ENCODE measurements at places on chromosomes 3 and 15.

DNA sequence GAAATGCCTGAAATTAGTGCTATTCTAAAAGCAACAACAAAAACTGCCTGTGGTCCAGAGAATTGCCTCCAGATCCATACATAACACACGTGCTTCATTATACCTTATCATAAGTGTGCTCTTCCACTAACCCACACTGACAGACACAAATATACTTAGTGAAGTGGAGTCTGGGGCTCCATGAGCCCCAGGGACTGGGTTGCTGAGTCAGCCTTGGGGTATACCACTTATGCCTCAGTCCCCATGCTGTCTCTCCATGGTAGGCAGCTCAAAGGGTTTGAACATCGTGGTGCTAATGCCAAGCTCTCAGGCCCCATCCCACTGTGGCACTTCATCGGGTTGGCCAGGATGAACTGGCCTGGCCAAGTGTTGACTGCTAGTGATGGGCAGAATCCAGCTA is 10.8 kb downstream of the ZDHHC3 start:
- no peak for DNase-seq

DNA sequence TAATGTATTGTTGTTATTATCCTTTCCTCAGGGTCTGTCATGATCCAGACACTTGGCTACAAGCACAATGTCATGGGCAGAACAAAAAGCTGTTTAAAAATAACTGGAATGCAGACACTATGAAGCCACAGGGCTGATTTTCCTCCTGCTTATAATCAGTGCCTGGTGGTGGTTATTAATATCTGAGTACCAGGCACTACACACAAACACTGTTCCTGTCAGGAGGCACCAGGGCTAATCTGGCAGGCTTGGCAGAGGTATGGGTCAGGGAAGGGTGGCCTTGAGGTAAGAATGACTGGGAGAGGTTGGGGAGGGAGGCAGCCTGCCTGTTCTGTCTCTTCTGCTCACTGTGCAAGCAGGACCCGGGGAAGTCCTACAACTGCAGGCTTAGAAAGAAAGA is 67.2 kb downstream of the WDR76 start:
- DNase-seq, result no peak

- no peak for DNase-seq
Observed at GRCh38 chr3:31472479-31473390, 60.0 kb upstream of the STT3B start.

DNA sequence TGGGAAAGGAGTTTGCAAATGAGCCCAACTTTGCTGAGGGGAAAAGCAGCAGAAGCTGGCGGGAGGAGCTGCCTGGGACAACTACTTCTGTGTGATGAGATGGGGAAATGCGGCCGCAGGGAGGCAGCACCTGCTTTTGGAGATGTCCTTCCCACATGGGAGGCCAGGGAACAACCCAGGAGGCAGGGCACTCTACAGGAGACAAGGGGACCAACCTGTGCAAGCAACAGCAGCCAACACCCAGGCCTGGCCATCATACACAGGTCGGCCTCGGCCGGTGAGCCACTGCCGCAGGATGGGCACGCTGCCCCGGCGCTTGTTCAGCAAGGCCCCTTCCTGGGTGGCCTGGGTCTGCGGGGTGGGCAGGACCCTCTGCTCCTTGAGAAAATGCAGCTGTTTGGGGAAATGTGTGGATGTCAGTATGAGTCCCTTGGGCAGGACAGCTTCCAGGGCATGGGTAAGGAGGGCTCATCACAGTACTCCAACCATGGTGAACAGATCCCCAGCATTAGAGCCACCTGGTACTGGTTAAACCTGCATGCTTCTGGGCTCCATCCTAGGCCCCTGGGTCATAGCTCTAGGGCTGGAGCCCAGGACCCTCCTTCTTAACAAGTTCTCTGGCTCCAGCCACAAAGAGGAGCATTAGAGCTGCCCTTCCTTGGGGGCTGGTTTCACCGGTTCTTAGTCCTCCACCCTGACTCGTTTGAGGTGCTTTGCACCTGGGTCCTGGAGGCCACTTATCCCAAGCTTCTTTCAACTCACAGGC is 11.6 kb downstream of the EPB42 start:
- no peak for DNase-seq

GRCh38 chr3:100975714-100976113 is 17.5 kb downstream of the ABI3BP start:
- DNase-seq, result no peak

- no peak for DNase-seq
Observed at GRCh38 chr15:101001796-101002195, 82.6 kb downstream of the LRRK1 start.

GRCh38 chr15:70892002-70892911 is at the start of the genes LRRC49 and THAP10:
TSS of gene LRRC49 (plus strand) at chr15:70892826. CDS start at chr15:70892895, 69 bp downstream.
TSS of gene THAP10 (minus strand) at chr15:70892433. CDS start at chr15:70892272, 161 bp downstream.
- DNase-seq, result peak; percentile 8

DNA sequence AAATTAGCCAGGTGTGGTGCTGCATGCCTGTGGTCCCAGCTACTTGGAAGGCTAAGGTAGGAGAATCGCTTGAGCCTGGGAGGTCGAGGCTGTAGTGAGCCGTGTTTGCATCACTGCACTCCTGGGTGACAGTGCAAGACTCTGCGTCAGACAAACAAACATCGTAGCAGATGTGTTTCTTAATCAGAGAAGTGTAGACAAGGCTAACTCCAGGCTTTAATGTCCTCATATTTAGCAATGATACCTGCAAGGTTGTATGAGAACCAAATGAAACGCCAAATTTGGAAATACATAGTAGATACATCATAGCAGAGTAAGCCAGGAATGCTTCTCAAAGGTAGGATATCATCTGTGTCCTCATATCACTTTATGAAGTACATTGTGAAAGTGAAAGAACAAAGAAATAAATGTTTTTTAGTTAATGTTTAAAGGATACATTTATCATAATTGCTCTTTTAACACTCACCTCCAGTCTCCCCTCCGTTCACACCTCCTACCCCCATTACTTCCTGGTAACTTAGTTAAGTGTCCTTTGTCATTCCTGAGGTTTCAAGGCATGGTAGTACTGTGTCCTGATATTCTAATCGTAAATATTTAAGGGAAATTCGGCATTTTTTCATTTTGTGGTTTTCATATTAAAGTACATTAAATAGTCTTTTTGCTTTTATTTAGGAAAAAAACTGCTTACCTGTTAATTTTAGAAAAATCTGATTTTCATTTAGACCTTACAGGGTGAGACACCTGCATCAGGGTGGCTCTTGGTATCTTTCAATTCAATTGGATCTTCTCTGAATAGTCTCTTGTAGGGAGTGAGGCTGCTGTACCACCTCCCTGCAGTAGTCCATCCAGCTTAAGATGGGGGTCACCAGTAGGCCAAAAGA is 96.1 kb downstream of the OPA1 start:
- no peak for DNase-seq

- DNase-seq, result peak; percentile 55
Observed at GRCh38 chr3:71064956-71065763, 518.4 kb downstream of the FOXP1 start.

DNA sequence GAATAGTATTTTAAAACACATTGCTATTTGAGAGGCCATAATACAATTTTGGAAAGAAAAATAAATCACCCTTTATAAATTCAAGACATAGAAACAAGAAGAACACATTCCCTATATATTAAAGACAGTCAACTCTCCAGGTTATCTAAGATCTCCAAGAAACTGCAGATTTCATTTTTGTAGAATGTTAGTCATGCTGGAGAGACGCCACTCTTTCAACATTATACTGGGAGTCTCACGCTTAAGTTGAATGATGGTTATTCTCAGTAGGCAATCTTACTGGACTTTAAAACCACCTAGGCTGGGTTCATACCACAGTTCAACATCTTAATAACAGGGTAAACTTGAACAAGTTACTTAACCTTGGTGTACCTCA is 3.6 kb upstream of the CHRM5 start:
- no peak for DNase-seq

DNA sequence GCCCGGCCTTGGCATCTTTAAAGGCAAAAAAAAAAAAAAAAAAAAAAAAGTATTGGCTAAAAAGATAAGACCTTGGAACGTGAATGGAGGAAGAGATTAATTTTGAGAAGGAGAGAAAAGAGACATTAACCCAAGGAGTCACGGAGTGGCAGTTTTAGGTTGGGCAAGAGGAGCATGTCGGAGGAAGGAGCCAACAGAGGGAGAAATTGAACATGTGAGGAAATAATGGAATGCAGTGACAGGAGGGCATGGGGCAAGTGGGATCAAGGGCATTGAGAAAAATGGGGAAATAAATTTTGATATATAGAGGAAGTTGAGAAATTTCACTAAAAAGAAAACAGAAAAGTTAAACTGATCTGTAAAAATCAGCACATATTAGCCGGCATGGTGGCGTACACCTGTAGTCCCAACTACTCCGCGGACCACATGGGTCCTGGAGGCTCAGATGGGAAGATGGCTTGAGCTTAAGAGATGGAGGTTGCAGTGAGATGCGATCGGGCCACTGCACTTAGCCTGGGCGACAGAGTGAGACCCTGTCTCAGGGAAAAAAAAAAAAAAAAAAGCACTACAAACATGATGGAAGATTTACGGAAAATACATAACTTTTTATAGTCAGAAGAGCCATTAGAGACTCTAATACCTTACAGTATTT is 1.2 kb downstream of the HAUS2 start:
- no peak for DNase-seq

- no peak for DNase-seq
Observed at GRCh38 chr3:47410417-47410720, 29.5 kb downstream of the PTPN23 start.

DNA sequence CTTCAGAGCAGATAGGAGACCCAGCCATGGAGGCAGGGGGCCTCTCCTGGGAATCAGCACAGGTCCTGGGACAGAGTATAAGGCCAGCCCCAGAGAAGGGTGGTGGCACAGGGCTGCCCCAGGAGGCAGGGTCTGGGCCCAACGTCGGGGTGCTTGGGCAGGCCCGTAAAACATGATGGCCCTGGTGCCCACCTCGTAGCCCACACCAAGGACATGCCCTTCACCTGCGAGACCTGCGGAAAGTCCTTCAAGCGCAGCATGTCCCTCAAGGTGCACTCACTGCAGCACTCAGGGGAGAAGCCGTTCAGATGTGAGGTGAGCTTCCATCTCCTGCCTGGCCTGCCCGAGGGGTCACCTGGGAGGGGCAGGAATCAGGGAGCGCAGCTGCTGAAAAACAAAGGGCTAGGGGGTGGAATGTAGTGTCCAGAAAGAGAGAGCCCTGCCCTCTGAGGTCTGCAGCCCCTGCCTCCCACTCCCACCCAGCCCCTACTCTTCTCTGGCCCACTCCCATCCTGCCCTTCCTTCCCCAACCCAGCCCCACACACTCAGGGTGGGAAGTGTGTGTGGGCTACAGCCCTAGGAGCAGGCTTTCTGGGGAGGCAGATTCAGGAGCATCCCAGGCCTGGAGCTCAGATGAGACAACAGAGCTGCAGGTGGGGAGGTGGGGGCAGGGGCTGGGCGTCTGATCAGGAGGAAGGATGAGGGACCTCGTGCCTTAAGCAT is 9.5 kb downstream of the ZBTB47 start:
- DNase-seq, result no peak

DNA sequence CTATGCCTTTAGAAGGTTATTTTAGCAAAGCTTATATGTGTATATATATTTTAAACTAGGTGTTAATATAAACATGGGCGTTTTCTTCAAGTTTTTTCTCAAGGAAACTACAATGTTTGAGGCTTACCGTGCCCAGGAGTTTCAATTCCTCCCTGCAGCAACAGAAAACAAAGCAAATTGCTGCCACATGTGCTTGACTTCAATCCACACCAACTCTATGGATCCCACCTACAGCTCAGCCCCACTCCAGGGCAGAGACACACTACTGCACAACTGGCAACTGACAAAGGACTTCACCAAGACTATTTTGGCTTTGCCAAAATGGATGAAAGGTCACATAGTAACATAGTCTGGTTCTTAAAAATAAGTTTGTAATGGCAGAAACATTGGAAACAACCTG is 346.6 kb downstream of the ERC2 start:
- DNase-seq, result no peak

GRCh38 chr3:20160230-20160629 is 25.8 kb downstream of the SGO1 start:
- DNase-seq, result no peak

Measured in stimulated activated CD4-positive, alpha-beta T cell treated with anti-CD3 and anti-CD28 coated beads, Interleukin-1b, Interleukin-23, amount 100 ng/mL, for 4 hours (primary cell).